AG10803 (cell line): ENCODE measurements at places on chromosomes 5 and 9.

DNA sequence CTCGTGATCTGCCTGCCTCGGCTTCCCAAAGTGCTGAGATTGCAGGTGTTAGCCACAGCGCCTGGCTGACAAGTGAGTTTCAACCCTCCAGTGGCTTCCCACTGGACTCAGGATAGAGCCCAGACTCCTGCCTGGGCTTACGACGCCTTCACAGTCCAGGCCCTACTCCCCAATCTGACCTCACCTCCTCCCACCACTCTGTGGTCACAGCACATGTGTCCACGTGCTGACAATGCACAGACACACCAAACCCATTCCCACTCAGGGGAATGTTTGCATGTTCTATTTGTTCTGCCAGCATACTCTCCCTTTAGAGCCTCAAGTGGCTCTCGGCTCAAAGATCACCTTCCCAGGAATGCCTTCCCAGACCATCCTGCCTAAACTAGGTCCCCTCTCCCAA lies 31.1 kb upstream of the TRIM14 start:
- DNase-seq = no peak

- DNase-seq = no peak
These were observed 357.5 kb downstream of the CAAP1 start for GRCh38 chr9:26535151-26535550.

GRCh38 chr5:150021491-150022157 lies 21.1 kb downstream of the HMGXB3 start:
- no peak for DNase-seq

GRCh38 chr9:131361202-131361833 lies 32.6 kb upstream of the PRRC2B start:
- DNase-seq = peak; percentile 5

GRCh38 chr5:156259618-156260017 lies 67.3 kb upstream of the SGCD start:
- DNase-seq = no peak

GRCh38 chr9:35948901-35949318 lies 9.0 kb downstream of the OR2S2 start:
- DNase-seq = no peak
